Activated naive CD8-positive, alpha-beta T cell treated with anti-CD3 and anti-CD28 coated beads, Interleukin-2, amount 50 U/mL, for 24 hours (primary cell): ENCODE measurements at places on chromosomes 5 and 9.

GRCh38 chr5:138138949-138139780, at the start of gene NME5:
Gene NME5 (minus strand): TSS chr5:138139428. CDS start chr5:138138780, 648 bp downstream.
- peak; percentile 7 for DNase-seq

GRCh38 chr5:65034029-65034812, 265.5 kb downstream of the CWC27 start:
- no peak for DNase-seq

- DNase-seq = no peak
Observed at GRCh38 chr9:94160594-94161501, 76.6 kb downstream of the PTPDC1 start.

DNA sequence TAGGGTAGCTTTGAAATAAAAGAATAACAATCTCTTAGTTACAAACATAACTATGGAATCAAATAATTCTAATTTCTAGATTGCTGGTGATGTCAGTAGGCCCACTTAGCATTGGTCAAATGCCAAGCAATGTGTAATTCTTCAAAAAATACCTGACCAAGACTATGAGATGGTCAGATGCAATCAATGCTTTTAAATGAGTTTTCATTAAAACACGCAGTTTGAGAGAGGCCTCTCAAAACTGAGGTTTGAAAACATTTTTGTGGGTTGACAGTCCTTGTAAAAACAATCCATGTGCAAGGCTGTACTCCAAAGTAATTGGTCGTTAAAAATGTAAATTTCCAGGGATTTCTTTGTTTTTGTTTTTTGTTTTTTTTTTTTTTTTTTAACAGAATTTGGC, 1.2 kb upstream of the RLN2 start:
- DNase-seq = no peak

GRCh38 chr5:95969651-95970358, 8.2 kb upstream of the ELL2 start:
- no peak for DNase-seq

- no peak for DNase-seq
Observed at GRCh38 chr5:93884254-93884653, 142.9 kb upstream of the POU5F2 start.

DNA sequence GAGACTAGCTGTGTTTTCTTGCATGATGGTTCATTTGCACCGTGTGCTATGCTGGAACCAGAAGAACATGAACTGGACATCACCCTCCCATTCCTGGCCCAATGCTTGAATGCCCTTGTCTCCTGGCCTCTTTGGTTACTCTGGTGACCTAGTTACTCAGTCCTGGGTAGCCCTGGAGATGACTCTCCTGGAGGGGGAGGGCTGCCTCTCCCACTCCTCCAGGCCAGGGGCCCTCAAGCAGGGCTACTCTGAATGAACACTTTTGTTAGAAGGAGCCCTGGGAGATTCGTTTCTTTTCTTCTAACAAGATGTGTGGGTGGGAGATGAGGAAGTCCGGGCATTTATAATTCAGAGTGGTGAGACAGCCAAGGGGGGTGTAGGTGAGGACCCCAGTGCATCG, 12.0 kb upstream of the NKX2-5 start:
- DNase-seq = no peak

- no peak for DNase-seq
Observed at GRCh38 chr5:53087621-53088121, 21.9 kb downstream of the MOCS2 start.

DNA sequence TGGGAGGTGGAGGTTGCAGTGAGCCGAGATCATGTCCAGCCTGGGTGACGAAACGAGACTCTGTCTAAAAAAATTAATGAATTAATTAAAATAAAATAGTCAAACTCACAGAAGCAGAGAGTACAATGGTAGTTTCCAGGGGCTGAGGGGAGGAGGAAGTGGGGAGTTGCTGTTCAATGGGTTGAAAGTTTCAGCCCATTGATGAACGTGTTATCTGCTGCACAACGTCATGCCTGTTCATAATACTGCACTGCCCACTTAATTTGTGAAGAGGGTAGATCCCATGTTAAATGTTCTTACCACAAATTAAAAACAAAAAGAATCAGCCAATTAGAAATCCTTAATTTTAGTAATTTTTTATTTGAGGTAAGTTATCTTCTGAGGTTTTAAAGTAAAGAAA, 16.4 kb upstream of the RUFY1 start:
- no peak for DNase-seq

DNA sequence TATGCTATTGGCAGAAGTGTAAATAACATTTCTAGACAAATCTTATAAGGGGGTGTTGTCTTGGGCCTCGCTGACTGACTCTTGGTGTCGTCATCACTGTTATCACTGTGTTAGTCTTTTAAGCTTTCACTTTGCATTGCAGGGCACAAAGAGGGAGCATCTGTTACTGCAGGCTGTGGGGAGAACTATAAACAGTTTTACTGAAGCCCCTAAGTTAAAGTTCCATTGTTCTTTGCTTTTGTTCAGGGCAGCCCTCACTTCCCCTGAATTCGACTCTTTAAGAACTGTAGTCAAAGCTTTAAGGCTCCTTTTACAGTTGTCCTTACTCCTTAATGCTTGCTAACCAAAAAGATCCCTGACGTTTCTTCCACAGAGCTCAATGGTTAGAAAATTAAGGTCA, 605.0 kb downstream of the RAB3C start:
- DNase-seq = no peak

GRCh38 chr9:90449213-90449925, 193.3 kb downstream of the DIRAS2 start:
- no peak for DNase-seq

DNA sequence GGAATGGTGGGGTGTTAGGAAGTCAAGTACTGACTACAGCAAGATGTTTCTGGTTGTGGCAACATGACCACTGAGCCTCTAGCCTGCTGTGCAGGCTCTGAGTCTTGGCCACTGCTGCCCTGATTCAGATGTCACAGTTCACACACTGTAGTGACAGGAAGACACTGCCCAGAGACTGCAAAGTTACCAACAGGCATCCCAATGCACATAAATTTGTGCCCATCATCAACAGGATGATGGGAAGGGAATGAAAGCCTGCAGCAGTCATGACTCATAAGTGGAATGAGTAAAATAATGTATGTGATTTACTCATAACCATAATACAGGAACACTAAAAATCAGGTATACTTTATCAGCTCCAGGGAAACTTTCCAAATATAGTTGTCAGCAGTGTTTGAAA, 251.6 kb upstream of the HAPLN1 start:
- DNase-seq = no peak

DNA sequence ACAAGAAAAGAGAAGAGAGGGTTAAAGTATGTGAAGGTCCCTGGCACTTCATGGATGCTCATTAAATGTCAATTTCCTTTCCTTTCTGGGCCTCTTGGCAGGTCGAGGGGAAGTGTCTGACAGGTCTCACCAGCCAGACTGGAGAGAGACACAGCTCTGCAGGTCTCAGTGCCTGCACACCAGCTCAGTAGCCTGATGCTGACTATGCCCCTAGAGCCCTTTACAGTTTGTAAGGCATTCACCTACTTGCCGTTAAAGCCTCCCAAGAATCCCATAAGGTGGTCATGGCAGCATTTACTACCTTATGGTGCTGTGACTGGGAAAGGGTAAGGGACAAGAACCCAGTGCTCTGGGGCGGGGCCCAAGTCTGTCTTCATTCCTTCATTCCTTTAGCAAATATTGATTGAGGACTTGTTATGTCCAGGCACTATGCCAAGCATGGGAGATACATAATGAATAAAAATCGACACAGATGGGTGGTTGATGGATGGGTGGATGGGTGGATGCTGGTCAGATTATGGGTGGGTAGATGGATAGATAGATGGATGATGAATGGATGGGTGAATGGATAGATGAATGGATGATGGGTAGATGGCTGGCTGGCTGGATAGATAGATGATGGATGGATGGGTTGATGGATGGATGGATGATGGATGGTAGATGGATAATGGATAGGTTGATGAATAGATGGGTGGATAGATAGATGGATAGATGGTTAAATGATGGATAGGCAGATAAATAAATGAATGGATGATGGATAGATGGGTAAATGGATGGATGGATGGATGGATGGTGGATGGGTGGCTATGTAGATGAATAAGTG, 21.3 kb upstream of the KIF12 start:
- DNase-seq = no peak

GRCh38 chr9:95137587-95138145, 179.8 kb downstream of the FANCC start:
- no peak for DNase-seq

DNA sequence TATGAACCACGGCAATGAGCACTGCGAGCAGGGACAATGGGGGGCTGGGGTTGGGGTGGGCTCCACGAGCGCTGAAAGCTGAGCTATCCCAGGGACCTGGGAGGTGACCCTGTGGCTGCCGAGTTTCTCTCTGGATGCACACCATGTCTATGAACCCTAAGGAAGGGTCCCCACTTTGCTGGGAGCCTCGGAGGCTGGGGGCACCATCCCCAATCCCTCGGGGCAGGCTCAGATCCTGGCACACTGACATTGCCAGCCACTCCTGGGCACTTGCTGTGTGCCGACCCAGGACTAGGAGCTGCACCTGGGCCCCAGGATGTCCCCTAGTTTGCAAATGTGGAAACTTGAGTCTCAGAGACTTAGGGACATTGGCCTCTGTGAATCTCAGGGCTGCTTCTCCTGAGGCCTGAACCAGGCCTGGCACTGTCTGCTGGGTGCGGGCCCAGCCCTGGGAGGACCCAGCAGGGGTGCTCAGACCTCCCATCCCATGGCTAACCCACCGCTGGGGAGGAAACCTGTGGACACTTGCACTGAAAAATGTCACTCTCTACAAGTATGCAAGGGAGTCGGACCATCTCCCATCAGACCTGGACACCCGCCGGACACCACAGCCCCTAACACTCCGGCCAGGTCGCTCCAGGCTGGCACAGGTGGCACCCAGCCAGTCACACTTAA, 13.0 kb upstream of the CAMSAP1 start:
- DNase-seq = no peak

GRCh38 chr9:115117999-115118878, at the start of gene TNC:
Gene TNC (minus strand): TSS chr9:115118157. CDS start chr9:115091018, 27,139 bp downstream.
- DNase-seq = no peak

DNA sequence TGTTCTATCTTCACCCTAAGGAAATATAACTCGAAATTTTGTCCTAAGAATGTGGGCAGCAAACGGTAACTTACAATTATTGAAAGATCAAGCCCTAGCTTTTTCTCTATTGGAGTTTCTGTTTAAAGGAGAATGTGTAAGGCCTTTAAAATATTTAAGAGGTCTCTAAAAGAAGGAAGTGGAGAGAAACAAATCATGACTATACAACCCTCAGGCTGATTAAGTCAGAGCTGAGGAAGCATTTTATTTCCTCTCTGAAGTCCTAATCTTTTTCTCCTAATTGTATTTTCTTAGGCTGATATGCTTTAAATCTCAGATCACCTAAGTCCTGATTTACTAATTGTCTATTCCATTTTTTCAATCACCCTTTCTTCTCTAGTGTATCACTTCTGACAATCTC, 1708.8 kb upstream of the C9orf72 start:
- DNase-seq = no peak

DNA sequence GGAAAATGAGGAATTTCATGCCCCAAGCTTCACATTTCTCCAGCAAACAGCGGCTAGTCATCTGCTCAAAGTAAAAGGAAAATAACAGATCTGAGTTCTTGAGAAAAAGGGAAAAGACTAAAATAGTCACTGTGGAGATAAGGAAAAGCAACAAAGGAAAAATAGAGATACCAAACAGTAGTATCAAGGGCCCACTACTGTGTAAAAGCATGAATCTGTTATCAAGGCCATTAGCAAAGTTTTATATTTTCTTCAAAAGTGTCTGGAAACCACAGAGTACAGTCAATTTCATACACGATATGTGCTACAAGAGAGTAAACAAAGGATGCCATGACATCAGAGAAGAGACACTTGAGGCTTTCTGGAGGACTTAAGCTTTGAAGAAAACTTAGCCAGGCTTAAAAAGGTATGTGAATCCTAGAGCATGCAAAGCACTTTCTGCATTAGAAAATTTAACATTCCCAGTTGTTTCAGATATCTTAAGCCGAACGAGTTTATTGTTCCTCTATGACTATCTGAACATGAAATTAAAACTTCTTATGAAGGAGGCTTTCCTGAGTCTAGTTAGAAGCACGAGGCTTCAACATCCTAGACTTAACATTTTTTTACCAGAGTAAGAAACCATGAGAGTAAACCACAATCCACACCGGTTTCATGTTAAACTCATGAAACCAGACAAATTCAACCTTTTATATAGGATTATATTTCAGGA, 1.2 kb downstream of the TTC33 start:
- no peak for DNase-seq

- no peak for DNase-seq
Observed at GRCh38 chr9:122227575-122227900, 1.2 kb downstream of the LHX6 start.

GRCh38 chr9:119343059-119343990, 25.9 kb downstream of the BRINP1 start:
- no peak for DNase-seq

GRCh38 chr5:74092766-74093165, 466.8 kb downstream of the ARHGEF28 start:
- DNase-seq = no peak

DNA sequence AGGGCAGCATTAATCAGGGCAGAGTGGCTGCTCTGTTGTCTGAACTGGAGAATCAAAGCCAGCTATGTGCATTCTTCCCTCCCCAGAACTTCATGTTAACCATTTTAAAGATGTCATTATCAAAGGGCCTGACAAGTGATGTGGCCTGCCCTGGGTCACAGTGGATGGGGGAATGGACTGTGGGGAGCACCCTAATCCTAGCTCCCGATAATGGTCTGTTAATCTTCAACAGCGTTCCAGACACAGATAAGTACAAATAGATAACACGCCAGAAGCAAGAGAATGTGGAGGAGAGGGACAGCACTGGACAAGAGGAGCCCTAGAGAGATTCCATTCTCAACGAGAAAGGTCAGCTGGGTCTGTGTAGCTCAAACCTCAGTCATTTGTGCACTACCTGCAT, 77.5 kb downstream of the DPYSL3 start:
- no peak for DNase-seq

DNA sequence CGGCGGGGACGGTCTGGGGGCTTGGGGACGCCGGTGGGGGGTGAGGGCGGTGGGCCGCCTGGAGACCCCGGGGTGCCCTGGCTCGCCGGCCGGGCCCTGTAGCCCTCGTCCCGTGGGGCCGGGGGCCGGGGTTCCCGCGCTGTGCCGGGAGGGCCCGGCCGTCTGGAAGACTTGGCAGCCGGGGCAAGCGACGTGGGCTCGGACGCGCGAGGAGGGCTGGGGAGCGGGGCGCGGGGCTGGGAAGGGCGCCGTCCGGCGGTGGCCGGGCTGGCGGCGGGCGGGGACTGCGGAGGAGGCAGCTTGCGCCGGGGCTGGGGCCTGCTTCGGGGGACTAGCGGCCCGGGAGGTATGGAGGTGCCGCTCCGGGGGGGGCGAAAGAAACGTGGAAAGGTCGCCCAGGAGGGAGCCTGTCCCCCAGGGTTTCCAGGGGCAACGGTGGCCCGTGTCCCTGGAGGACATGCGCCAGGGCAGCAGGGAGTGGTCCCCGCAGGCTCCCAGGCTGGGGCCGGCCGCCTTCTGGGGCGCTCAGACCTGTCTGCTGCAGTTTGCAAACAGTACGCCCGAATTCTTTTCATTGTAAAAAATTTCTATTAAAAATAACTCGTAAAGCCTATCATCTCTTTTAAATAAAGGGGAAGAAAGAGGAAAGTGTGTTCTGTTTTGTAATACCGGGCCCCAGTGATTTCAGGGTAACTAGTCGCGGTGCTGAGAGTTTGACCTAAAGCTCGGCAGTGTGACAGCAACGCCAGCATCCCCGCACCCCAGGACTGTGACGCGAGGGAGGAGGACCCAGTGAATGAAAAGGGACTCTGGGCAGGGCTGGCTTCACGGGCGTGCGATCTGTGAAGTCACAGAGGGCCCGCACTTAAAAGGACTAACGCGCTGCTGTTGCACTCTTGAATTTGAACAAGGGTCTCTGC, 752 bp upstream of the ANKH start:
- peak; percentile 70 for DNase-seq
